ENCODE measurements at places on chromosomes 6 and 20. TPM values are rescaled to one million over a fixed set of nuclear protein-coding genes. Genes with fewer than 3 reads are reported as not detected.

Gene ISM1
- 0.20 TPM for total RNA-seq

Gene KIF25
- total RNA-seq = not detected

Gene PRICKLE4
- 0.76 TPM for total RNA-seq

Gene HRH3
- not detected for total RNA-seq

Gene CDSN
- total RNA-seq = not detected

Gene NANP
- 8.4 TPM for total RNA-seq

Gene EPHA7
- total RNA-seq = 0.04 TPM

Gene MPIG6B
- not detected for total RNA-seq

All from A549 treated with ZK216348 at 1 μM for 4 hours (cell line).